ENCODE measurements at places on chromosomes 1 and 21.
A peak's percentile ranks its signal among the peaks of the same experiment; 100 is the strongest.

GRCh38 chr1:3293563-3294080, 160.8 kb upstream of the ARHGEF16 start:
- DNase-seq = no peak

GRCh38 chr1:211736351-211736915, 61.0 kb upstream of the NEK2 start:
- no peak for DNase-seq

DNA sequence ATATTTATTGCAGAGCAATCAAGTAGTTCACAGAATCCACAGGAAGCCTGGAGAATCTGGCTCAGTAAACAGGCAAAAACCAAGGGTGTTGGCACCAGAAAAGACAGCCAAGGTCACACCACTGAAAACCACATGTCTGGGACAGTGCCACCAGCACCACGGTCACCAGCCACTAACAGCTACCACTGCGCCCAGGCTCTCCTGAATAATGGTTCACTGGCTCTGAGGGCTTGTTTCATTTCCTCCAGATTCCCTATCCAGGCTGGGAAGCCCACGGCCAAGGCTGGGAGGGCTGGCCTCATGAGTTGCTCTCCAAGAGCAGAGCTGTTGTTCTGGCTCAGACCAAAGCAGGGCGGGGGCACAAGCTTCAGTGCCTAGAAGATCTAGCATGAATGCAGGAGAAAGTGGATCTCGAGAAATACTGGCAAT, 54.5 kb upstream of the PTGFRN start:
- no peak for DNase-seq

GRCh38 chr1:182274618-182275017, 117.0 kb downstream of the GLUL start:
- DNase-seq = no peak

- DNase-seq = no peak
These were observed 46.7 kb downstream of the PHC2 start for GRCh38 chr1:33384040-33384812.

- no peak for DNase-seq
These were observed 143.4 kb upstream of the C8B start for GRCh38 chr1:57109247-57109646.

DNA sequence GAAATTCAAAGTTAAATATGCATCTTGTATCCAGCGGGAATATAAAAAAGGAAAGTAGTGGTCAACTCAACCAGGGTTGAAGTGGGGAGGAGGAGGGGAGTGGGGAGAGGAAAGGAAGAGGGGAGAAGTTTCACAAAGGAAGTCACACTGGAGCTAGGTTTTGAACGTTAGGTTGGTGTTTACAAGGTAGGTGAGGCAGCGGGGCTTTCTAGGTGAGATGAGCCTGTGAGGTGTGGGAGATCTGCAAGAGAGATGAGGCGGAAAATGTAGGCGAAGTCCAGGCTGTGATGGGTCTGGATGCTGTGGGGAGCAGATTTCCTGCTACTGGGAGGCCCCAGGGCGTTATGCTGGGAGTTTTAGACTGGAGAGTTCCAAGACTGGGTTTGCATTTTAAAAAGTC, 36.1 kb upstream of the IL20 start:
- no peak for DNase-seq

DNA sequence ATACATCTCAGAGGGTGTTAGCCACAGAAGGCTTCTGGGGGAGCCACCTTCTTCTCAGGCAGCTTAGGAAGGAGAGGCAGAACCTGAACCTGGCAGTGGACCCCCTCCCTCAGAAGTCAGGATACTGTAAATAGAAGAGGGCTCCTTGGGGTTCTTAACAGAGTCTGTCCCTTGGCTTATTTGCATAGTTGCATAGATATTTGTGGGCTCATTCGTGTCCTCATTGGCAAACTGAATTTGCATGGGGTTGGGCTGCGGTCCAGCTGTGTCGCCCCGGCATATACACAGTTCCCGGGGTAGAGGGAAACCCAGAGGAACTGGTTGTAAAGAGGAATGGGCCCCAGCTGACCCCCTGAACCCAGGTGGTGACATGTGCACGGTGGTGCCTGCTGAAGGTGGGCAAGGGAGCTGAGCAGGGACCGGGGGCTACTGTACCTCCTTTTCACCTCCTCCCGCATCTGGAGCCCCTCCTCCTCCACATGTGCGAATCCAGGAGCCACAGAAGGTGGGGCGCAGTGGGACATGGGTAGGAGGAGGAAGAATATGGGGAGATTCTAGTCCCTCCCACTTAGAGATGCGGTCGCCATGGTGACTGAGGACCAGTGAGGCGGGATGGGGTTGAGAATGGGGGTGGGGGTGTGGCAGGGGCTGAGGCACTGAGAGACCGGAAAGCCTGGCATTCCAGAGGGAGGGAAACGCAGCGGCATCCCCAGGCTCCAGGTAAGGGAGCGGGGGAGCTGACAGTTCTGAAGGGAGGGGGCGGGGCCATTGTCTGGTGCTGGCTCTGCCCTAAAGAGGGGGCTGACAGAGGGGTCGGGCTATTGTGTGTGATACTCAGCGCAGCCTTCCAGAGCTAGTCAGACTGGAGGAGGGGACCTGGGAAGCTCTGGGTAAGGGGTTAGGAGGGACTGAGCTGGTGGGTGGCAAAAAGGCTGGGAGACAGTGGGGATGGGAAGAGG, 3.7 kb upstream of the SEMA4A start:
- DNase-seq = no peak

DNA sequence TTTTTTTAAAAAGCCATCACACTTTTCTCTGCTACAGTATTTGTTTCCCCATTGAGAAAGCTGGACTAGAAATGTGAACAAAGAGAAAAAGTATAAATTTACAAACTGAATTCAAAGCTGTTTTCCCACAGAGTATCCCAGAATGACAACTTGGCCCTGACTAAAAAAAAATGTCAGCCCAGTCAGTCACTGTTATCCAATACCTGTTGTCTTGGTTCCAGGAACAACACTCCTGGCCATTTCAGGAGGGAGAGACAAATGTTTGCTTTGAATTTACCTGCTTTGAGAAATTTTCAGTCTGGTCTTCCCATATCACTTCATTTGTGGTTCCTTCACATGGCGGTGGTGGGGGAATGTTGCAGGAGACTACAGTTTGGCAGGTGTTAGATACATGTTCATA, 46.2 kb downstream of the COLGALT2 start:
- DNase-seq = no peak

DNA sequence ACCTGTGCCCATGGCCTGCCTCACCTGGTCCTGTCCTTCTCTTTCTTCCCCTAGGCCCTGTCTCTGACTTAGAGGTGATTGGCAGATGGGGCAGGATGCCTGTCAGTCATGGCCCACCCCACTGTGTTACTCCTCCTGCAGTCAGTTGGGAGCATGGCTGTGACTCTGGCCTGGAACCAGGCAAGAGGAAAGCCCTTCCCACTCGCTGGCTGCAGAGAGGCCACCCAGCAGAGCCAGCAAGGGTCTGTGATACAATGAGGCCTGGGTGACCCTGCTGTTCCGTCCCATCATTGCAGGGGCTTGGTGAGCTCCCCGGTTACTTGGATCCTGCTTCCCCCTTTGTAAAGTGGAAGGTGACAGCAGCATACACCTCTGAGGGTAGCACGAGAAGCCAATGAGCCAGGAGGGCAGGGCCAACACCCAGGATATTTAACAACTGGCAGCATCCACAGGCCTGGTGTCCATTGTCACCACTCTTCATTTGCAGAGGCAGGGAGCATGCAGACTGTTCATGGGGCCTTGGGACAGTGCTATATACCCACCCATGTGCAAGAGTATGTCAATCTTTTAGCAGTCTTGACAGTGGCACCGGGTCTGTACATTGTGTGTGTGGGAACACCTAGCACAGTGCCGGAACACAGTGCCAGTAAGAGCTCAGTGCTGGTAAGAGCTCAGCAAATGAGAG, 191.0 kb upstream of the C1orf174 start:
- no peak for DNase-seq

DNA sequence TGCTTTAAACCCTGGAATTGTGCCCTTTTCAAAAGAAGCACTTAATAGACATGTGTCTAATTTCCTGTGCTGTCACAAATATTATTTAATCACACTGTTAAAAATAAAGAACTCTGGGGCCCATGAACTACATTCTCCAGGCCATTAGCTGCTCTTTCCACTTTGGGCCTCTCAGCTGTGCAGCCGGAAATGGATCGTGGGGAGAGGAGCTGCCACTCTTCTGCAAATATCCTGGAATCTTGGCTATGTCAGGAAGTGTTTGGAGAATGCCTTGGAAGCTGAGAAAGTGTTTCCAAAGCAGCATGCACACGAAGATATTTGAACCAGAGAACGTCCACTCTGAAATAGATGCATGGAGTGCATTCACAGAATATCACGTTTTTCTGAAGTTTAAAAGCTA, 27.5 kb upstream of the VPS26C start:
- DNase-seq = no peak

GRCh38 chr1:208942394-208943130, 641.0 kb upstream of the CAMK1G start:
- DNase-seq = no peak

DNA sequence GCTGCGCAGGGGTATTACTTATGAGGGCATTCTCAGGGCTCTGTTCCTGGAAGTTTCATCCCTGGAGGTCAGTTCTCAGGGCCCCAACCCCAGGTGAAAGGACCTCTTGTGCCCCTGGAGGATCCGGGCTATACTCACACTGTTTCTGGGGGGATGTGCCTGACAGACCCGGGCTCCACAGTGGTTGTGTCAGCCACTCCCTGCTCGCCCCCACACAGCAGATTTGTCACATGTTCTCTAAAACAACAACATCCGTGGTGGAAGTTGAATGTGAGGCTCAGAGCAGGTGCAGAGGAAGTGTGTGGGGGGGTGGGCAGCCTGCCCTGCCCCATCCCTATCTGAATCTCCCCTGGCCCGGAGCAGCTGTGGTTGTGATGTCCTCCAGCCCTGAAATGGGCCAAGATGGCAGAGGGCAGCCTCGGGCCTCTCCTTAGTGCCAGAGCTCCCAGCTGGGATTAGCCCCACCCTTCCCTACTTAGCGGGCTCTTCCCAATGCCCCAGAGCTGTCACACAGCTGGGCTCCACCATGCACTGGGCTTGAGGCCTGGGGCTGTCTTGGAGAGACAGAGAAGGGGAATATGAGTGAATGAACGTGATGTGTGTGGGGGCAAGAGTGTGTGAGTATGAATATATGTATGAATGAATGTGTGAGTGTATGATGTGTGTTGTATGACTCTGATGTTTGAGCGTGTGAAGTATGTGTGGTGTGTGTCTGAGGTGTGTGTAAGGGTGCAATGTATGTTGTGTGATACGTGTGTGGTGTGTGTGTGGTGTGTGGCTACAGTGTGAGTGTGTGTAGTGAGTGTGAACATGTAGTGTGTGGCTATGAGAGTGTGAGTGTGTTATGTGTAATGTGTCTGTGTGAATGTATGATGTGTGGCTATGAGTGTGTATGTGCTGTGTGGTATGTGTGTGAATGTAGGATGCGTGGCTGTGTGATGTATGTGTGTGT, 1.5 kb upstream of the FCMR start:
- peak; percentile 29 for DNase-seq

- no peak for DNase-seq
These were observed 90.4 kb downstream of the PAX7 start for GRCh38 chr1:18721041-18721440.

GRCh38 chr21:36688324-36688723, 10.6 kb upstream of the SIM2 start:
- DNase-seq = no peak

GRCh38 chr21:39632796-39633442, 20.2 kb downstream of the B3GALT5 start:
- no peak for DNase-seq

GRCh38 chr1:64624218-64624713, 120.6 kb upstream of the RAVER2 start:
- no peak for DNase-seq

DNA sequence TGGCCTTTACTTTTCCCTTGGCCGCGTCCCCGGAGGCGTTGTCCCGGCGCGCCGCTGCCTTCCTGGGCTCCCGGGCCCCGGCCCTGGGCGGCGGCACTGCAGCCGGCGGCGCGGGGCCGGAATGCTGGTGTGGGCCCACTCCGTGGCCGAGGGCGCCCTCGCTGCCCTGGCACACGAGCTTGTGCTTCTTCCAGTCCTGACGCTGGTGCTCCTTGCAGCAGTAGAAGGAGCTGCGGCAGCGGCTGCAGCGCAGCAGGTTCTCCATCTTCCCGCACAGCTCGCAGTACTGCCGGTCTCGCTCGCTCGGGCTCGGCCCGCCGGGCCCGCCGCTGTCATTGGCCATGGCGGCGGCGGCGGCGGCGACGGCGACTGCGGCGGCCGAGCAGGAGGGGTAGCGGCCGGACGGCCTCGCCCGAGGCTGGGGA, 529 bp downstream of the EGLN1 start:
- no peak for DNase-seq

GRCh38 chr1:247576514-247576913, 11.6 kb upstream of the OR2G2 start:
- DNase-seq = no peak

- no peak for DNase-seq
These were observed 272.1 kb downstream of the TRABD2B start for GRCh38 chr1:47725000-47725473.

GRCh38 chr21:42220138-42220701, 1.3 kb downstream of the ABCG1 start:
- DNase-seq = no peak

GRCh38 chr1:36555041-36555440, 72.3 kb upstream of the CSF3R start:
- DNase-seq = no peak

DNA sequence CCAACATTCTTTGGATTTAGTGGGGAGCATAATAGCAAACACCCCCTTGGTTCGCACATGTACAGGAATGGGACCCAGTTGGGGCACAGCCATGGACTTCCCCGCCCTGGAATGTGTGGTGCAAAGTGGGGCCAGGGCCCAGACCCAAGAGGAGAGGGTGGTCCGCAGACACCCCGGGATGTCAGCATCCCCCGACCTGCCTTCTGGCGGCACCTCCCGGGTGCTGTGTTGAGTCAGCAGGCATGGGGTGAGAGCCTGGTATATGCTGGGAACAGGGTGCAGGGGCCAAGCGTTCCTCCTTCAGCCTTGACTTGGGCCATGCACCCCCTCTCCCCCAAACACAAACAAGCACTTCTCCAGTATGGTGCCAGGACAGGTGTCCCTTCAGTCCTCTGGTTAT, 21.8 kb downstream of the UQCRHL start:
- no peak for DNase-seq

GRCh38 chr1:208065862-208066261, 154.9 kb upstream of the CD34 start:
- no peak for DNase-seq

All from stimulated activated CD8-positive, alpha-beta memory T cell treated with anti-CD3 and anti-CD28 coated beads, Interleukin-7, amount 100 ng/mL, for 1 hour (primary cell).